ENCODE measurements at places on chromosomes 6 and 20. TPM values are rescaled to one million over a fixed set of nuclear protein-coding genes. Genes with fewer than 3 reads are reported as not detected.

The ID4 gene
- polyA plus RNA-seq, result 3.4 TPM

GRCh38 chr20:371755-372542 is 8.6 kb upstream of the TRIB3 start:
- peak; percentile 14 for DNase-seq

The C4B gene
- polyA plus RNA-seq, result 22.1 TPM

DNA sequence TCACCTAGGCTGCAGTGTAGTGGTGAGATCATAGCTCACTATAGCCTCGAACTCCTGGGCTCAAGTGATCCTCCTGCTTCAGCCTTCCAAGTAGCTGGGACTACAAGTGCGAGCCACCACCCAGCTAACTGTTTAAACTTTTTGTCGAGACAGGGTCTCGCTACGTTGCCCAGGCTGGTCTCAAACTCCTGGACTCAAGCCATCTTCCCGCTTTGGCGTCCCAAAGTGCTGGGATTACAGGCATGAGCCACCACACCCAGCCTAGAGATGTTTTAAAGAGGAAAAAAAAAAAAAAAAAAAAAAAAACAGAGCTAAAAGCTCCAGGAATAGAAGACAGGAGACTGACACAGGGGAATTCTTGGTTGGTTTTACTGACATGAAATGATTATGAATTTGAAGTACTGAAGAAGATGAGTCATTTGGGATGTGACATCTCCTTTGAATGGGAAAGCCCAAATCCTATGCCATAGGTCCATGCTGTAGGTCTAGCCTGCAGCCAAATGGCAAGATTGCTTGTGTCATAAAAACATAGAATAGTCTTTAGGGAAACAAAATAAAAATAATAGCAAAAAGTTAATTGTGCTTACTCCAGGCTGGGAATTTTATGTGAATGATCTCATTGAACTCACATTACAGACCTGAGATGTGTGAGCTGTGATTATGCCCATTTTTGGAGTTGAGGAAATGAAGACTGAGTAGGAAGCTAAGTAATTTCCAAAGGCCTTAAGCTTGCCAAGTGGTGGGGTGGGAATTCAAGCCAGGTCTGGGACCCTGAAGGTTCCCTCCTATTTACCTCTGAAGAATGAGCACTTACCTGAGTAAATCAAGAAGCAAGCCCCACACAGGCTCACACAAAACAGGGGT is 24.3 kb upstream of the NHSL1 start:
- DNase-seq, result no peak

DNA sequence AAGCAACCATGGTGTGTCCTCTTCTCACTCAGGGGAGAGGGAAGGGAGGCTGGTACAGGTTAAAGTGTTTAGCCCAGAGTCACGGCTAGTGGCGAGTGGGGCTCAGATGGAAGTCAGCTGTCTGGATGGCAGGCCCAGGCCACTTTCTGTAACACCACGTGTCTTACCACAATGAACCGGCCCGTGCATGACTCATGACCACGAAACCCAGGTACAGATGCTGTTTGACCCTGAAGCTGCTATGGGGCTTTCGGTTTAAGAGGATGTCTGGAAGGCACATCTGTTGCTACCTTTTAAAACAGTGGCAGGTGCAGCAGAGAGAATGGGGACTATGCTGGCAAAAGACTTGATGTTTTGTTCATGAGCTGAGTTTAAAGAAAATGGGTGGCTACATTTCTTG is 36.5 kb upstream of the MPC1 start:
- DNase-seq, result no peak

The WRNIP1 gene
- 45.9 TPM for polyA plus RNA-seq

GRCh38 chr20:37518606-37519507 is 2.2 kb upstream of the NNAT start:
- DNase-seq, result no peak

- DNase-seq, result no peak
Observed at GRCh38 chr6:19991176-19991575, 154.0 kb downstream of the ID4 start.

DNA sequence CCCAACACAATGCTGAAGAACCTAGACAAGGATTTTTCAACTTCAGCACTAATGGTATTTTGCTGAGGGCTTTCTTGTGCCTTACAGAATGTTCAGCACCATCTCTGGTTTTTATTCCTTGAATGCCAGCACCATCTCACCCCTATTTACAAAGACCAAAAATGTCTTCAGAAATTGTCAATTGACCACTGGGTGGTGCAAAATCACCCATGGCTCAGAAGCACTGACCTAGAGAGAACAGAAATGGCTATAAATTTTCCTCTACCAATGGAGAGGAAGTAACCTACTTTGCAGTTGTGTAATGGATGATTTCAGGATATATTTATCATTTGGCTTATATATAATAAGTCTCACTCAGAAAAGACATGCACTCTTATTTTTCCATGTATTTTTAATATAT is 431.0 kb upstream of the IRAK1BP1 start:
- DNase-seq, result no peak

GRCh38 chr6:150249261-150249660 is 106.4 kb downstream of the PPP1R14C start:
- DNase-seq, result no peak

DNA sequence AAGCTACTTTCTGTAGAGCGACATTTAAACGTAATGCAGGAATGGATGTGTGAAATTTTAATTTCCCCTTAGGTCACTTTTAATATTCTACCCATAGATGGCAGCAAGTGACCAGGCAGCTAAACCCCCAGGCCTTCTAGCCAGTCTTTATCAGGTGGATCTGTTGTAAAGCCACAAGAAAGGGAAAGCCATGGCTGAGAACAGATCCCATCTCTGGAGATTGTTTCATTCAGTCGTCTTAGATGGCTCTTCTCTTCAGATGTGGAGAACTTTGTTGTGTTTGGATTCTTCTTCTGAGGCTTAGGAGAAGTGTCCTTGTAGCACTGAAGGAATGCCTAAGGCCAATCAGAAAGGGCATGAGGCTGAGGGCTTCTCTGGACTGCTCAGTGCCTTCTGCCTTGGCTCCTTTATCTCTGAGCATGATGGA is 15.8 kb upstream of the RNF182 start:
- peak; percentile 43 for DNase-seq

The PGBD1 gene
- 7.1 TPM for polyA plus RNA-seq

DNA sequence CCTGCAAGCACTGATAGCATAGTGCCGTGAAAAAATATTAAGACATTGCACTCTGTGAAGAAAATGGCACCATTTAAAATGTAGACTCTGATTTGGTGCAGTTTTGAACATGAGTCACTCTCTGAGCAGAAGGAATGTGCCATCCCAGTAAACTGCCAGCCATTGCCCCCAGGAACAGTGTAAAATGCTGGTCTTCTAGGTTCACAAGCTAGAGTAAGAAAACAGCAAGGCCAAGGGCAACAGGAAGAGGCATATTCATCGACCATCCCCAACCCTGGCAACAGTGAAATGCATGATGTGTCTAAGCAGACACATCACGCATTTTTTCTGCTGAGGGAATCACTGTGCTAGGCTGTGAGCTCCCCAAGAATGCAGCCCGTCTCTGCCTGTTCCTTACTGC is 163.2 kb upstream of the RIN2 start:
- DNase-seq, result no peak
